Osteocyte (in vitro differentiated cells): ENCODE measurements at places on chromosomes 1 and 21. TPM values are rescaled to one million over a fixed set of nuclear protein-coding genes. Genes with fewer than 3 reads are reported as not detected.

The PMVK gene
- 29.5 and 34.5 TPM in 2 replicates for total RNA-seq

The TRIM62 gene
- total RNA-seq, result 71.8 and 78.7 TPM in 2 replicates

The EPHA2 gene
- 152 and 155 TPM in 2 replicates for total RNA-seq

The SPRR2F gene
- not detected in 2 replicates for total RNA-seq

GRCh38 chr1:30040081-30041019 lies 683.0 kb downstream of the MATN1 start:
- DNase-seq, result peak; percentile 60

DNA sequence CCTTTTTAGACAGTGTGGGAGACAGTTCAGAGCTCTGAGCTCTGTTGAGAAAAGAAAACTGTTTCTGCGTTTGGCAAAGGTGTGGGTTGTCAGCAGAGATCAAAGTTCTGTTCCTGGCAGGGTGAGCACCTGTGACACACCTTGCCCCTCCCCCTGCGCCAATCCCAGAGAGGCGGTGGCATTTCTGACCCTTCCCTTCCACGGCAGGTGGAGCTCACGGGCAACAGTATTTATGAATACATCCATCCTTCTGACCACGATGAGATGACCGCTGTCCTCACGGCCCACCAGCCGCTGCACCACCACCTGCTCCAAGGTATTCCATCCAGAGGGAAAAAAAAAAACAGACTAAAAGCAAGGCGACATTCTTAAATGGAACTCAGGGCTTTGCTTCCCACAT lies 20.7 kb downstream of the SIM2 start:
- no peak for DNase-seq

DNA sequence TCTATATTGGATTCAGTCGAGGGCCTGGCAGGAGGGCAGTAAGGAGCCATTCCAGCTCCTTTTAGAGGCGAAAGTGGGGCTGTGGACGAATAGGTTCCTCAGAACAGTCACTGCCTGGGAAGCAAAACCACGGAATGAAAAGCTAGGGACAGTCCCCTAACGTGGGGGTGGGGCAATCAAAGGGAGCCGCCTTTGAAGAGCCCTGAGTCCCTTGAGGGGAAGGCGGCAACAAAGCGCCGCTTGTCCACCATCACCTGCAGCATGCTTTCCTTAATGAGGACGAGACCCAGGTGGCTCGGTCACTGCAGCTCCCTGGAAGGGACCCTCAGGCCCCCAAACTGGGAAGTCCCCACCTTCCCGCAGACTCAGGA lies 184.7 kb downstream of the ETS2 start:
- DNase-seq, result no peak

DNA sequence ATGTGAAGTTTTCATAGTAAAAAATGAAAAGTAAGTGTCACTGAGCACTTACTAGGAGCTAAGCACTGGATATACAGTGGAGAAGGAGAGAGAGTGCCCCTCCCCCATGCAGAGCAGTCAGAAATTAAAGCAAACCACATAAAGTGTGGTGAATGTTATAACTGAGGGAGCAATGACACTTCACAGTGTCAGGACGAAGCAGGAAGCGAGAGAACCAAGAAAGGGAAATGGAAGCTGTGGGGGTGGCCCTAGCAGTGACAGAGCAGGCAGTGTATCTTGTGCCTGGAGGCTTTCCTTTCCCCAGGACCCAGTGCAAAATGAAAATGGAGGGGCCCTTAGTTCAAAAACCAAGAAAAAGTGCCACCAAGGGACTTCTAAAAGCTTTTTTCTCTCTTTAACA lies 21.5 kb upstream of the RCAN3 start:
- DNase-seq, result no peak

DNA sequence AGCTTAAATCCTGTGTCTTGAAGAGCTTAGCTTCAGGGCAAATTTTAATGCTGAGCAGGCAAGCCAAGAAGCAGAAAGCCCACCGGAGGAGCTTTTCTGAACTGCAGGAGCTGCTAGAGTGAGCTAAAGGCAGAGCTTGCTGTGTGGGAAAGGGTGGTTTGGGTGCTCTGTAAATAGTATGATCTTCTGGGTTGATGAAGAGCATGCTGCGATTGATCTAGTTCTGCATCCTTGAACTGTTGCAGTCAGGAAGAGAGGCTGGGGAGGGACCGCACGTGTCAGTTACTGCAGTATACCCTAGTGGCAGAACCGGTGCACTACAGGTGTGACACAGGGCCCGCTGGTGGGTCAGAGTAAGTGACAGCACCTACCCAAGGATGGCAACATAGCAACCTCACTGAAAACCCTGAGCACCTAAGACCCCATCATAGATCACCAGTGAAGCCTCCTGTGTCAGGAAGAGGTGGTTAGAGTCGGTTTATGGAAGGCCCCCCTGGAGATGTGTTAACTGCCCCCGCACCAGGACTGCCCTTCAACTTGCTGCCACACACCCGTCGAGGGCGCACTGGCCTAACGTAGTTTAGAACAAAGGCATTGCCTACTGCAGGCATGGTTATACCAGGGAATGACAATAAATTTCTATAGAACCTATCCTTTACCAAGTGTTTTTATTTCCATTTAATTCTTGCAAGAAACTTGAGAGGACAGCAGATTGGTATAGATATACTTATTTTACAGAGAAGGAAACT lies 146.0 kb upstream of the KIAA0040 start:
- no peak for DNase-seq

GRCh38 chr21:38306433-38307141 lies 49.8 kb downstream of the KCNJ15 start:
- DNase-seq, result no peak

DNA sequence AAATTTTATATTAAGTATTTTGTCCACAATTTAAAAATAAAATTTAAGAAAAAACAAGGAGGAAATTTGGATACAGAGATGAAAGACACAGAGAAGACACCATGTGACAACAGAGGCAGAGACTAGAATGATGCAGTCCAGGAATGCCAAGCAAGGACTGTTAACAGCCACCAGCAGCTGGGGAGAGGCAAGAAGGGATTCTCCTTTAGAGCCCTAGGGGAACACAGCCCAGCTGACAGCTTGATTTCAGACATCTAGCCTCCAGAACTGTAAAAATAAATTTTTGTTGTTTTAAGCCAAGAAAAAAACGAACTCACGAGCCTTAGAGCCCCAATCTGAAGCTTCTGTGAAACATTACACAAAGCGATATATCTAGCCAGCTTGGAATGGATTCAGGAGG lies 198.5 kb downstream of the ZNF648 start:
- DNase-seq, result no peak

- no peak for DNase-seq
Measured at GRCh38 chr1:170305777-170306512, 160.2 kb downstream of the NTMT2 start.

DNA sequence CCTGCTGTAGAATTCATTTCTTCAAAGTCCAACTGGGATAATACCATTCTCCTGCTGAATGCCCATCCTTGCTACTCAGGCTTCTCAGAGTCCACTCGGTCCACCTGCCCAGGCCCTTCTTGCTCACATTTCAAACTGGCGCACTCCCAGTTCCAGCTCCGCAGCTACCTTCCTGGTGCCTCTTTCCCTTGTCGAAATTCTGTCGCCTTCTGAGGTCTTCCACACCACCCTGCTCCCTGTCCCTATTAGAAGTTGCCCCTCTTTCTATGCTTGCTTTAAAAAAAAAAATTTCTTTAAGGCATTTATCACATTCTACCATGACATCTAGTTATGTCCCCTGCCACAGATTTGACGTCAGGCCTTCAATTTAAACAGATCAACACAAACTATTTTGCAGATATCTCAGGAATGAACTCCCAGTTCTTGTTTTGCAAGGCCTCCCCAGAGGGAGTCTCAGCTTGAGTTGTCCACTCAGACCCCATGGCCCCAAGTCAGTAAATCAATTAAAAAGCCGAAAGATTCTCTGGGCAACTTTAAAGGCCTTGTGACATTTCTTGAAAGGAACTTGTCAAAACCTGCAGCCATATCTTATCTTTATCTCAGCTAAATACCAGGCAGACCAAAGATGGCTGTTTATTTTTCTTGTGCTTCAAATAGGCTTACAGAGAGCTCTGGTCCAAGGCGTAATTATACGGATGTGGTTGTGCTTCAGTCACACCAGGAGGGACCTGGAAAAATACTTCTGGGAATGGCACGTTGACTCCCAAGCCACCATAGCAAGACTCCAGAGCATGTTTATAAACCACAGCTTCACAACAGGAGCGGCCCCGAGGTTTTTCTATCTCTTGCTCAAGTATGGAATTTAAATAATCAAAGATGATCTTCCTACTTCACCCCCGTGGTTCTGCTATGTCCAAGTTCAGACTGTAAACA lies 2.2 kb downstream of the FAM89A start:
- no peak for DNase-seq

DNA sequence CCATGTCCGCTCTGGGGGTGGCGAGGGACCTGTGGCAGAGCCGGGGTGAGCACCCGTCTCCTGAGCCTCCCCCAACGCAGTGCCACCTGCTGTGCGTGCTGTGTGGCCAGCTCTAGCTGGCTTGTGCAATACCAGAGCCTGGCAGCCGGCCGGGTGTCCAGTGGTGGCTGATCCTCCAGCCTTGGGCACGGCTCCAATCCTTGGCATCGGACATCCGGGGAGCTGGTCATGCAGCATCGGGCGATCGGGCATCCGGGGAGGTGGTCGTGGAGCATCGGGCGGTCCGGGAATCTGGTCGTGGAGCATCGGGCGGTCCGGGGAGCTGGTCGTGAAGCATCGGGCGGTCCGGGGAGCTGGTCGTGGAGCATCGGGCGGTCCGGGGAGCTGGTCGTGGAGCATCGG lies 8.1 kb downstream of the SLX9 start:
- no peak for DNase-seq
